ENCODE measurements at places on chromosomes 3 and 15. TPM values are rescaled to one million over a fixed set of nuclear protein-coding genes. Genes with fewer than 3 reads are reported as not detected.
A peak's percentile ranks its signal among the peaks of the same experiment; 100 is the strongest.

ADPRH gene
- 2.6 TPM for total RNA-seq

MESP2 gene
- not detected for total RNA-seq

C3orf20 gene
- 0.44 TPM for total RNA-seq

LRRC31 gene
- total RNA-seq, result not detected

WWTR1 gene
- 0.58 TPM for total RNA-seq

TTLL13 gene
- total RNA-seq, result 1.0 TPM

RETNLB gene
- not detected for total RNA-seq

ACTC1 gene
- not detected for total RNA-seq

GRAMD1C gene
- total RNA-seq, result 2.1 TPM

CADM2 gene
- total RNA-seq, result 0.55 TPM

CCDC9B gene
- total RNA-seq, result 1.4 TPM

- no peaks in the 10 kb centered on the region for H3K36me3 ChIP-seq
- no peak overlapping the region for H3K27ac ChIP-seq
- no peaks in the 10 kb centered on the region for H3K27me3 ChIP-seq
- peaks cover 4% of the 10 kb centered on the region for H3K4me1 ChIP-seq
Observed at GRCh38 chr15:63881431-63881830, 47.7 kb upstream of the HERC1 start.

GRCh38 chr3:109707617-109708016 lies 370.3 kb upstream of the DPPA4 start:
- no peaks in the 10 kb centered on the region for H3K4me1 ChIP-seq
- peaks cover 4% of the 10 kb centered on the region for H3K27me3 ChIP-seq
- no peak overlapping the region for H3K27ac ChIP-seq
- DNase-seq, result no peak
- H3K36me3 ChIP-seq, result no peaks in the 10 kb centered on the region

GRCh38 chr15:90667073-90667754 lies 49.9 kb upstream of the BLM start:
- H3K4me3 ChIP-seq, result peak overlapping the region; percentile 89
- H3K27me3 ChIP-seq, result peaks cover 11% of the 10 kb centered on the region
- no peak for DNase-seq

GRCh38 chr3:168616915-168617314 lies 521.2 kb upstream of the GOLIM4 start:
- no peak overlapping the region for H3K4me3 ChIP-seq
- H3K27me3 ChIP-seq, result no peaks in the 10 kb centered on the region
- no peak for DNase-seq
- H3K4me1 ChIP-seq, result no peaks in the 10 kb centered on the region
- no peaks in the 10 kb centered on the region for H3K36me3 ChIP-seq
- no peak overlapping the region for H3K27ac ChIP-seq

DNA sequence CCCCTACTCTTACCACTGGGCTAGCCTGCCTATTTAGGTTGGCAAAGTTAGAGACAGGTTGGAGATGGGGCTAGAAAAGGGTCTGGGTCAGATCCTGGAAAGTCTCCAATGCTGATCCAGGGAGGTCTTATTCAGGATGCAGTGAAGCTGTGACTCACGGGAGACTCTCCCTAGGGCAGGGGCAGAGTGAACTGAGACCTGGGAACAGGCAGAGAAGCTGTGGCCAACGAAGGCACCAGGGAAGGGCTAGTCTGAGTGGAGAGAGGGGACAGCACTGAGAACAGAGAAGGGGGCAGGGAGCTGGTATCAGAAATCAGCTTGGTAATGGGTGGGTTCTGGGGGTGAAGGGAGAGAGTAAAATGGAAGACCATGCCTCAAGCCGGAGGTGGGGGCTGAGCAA lies 2.2 kb downstream of the LTF start:
- H3K36me3 ChIP-seq, result peaks cover 6% of the 10 kb centered on the region
- H3K27ac ChIP-seq, result no peak overlapping the region
- DNase-seq, result no peak
- peaks cover 45% of the 10 kb centered on the region for H3K27me3 ChIP-seq
- peaks cover 5% of the 10 kb centered on the region for H3K4me1 ChIP-seq
- no peak overlapping the region for H3K4me3 ChIP-seq

DNA sequence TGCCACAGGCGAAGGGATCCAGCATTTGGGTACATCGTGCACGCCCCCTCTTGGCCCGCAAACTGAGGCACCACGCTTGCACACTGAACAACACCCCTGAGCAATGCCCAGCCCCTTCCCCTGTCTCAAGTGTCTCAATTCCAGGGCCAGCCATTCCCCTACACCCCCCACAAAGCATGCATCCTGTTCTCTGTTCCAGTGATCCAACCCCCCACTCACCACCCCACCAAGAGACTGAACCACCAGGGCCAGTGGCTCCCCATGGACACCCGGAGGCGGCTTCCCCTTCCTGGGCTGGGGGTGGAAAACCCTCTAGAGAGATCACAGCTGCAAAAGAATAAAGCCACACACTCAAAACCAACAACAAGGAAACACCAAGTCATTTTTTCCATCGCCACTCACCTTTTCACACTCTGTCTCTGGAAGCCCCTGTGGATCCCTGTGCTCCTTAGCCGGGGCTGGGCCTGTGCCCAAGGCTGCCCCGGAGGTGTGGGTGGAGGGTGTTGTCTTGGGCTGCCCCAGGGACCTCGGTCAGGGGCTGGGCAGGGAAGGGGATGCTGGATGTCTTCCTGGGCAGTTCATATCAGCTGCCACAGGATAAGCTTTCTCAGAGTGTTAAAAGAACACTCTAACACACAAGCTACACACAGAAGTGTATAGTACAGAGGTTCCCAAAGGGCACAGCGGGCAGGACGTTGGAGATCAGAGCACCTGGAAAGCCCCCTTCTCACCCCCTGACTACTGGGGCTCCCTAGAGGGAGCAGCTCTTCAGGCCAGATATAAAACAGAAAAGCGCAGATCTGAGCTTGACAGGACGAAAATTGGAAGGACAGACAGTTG lies 92.5 kb downstream of the CHSY1 start:
- no peak overlapping the region for H3K4me3 ChIP-seq
- H3K4me1 ChIP-seq, result peaks cover 1% of the 10 kb centered on the region
- H3K27ac ChIP-seq, result no peak overlapping the region
- peaks cover 10% of the 10 kb centered on the region for H3K36me3 ChIP-seq
- DNase-seq, result no peak

DNA sequence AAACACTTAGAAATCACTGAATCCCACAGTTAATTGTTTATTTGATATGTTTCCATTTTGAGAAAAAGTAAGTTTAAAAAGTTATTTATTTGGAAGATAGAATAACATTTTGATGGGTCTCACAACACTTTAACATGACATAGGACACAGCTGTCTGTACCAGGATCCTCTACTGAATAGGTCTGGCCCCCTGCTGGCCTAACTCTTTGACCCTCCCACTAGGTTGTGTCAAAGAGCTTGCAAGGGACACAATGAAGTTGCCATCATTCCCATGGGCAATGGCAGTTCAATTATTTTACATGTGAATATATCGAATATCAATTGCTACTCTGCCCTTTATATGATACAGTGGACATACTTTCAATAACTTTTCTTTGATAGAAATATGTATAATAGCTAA lies 138.9 kb downstream of the EPHA3 start:
- DNase-seq, result no peak
- H3K27ac ChIP-seq, result no peak overlapping the region
- no peaks in the 10 kb centered on the region for H3K36me3 ChIP-seq
- H3K27me3 ChIP-seq, result no peaks in the 10 kb centered on the region
- H3K4me1 ChIP-seq, result no peaks in the 10 kb centered on the region

GRCh38 chr15:83323296-83323711 lies 38.8 kb upstream of the BNC1 start:
- H3K4me1 ChIP-seq, result no peaks in the 10 kb centered on the region
- H3K27me3 ChIP-seq, result peaks cover 11% of the 10 kb centered on the region
- no peak overlapping the region for H3K27ac ChIP-seq
- no peak overlapping the region for H3K4me3 ChIP-seq
- DNase-seq, result no peak

GRCh38 chr3:42302924-42303634 lies 37.1 kb upstream of the CCK start:
- H3K27ac ChIP-seq, result peak overlapping the region; percentile 38
- no peak overlapping the region for H3K4me3 ChIP-seq
- DNase-seq, result no peak
- H3K4me1 ChIP-seq, result peaks cover 34% of the 10 kb centered on the region
- peaks cover 4% of the 10 kb centered on the region for H3K36me3 ChIP-seq
- H3K27me3 ChIP-seq, result no peaks in the 10 kb centered on the region

GRCh38 chr3:172643506-172644179 lies 67.2 kb downstream of the NCEH1 start:
- H3K27me3 ChIP-seq, result no peaks in the 10 kb centered on the region
- no peaks in the 10 kb centered on the region for H3K36me3 ChIP-seq
- no peak overlapping the region for H3K4me3 ChIP-seq
- DNase-seq, result no peak

GRCh38 chr3:168534761-168535160 lies 439.0 kb upstream of the GOLIM4 start:
- no peaks in the 10 kb centered on the region for H3K36me3 ChIP-seq
- H3K4me1 ChIP-seq, result no peaks in the 10 kb centered on the region
- no peak for DNase-seq
- H3K4me3 ChIP-seq, result no peak overlapping the region

DNA sequence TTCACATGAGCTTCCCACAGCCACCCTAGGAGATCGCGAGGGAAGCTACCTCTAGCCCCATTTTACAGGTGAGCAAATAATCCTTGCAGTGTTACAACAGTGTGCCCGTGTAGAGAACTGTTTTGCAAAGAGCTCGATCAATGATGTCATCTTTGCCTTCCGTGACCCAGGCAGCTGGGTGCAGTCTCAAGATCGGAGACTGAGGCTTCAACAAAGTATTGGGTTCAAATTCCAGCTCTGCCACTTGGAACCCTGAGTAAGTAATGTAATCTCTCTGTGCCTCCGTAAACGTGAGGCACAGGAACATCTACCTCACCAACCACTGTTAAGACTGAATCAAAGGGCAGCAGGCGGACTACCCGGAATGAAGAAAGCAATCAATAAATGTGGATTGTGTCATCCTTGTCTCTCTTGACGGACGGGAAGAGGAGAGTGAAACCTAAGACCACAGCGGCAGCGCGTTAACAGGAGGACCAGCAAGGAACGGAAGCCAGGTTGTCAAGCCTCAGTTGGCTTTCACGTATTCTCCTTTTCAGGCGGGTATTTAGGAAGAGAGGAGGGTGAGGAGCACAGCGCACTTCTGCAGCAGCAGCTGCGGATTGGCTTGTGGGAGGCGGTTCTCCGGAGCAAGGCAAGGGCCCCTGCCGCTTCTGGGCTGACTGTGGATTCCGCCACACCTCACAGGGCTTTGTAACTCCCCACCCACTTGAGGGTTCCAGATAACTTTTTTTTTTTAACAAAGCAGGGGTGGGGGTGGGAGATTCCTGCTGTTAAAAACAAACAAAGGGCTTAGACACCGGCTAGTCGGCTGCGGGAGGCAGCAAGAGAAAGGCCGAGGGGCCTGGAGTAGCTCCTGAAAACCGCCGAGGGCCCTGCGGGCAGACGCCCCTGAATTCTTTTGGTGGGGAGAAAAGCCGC lies 1.5 kb upstream of the SMAD3 start:
- peak overlapping the region; percentile 82 for H3K4me3 ChIP-seq
- H3K27ac ChIP-seq, result peak overlapping the region; percentile 66
- H3K27me3 ChIP-seq, result no peaks in the 10 kb centered on the region
- H3K36me3 ChIP-seq, result no peaks in the 10 kb centered on the region

GRCh38 chr15:38504680-38505467 lies 50.9 kb downstream of the FAM98B start:
- H3K27me3 ChIP-seq, result no peaks in the 10 kb centered on the region
- no peak for DNase-seq
- peaks cover 50% of the 10 kb centered on the region for H3K36me3 ChIP-seq
- no peak overlapping the region for H3K4me3 ChIP-seq

DNA sequence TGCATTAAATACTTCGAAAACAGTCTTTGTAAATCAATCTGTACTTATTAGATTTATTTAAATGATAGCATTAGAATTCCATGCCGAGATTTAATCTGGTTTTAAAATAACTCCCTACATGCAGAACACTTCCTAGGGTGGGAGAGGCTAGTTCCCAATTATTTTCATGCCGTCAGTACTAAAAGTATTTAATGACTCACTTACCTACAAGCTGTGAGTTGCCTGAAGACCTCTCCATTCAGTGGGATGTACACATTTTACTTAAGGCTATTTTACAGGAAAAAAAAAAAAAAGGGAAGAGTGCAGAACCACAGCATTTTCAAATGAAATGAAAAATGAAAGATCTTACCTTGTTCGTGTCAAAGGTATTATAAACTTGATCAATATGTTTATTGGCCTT lies 469 bp downstream of the GUCA1C start:
- H3K36me3 ChIP-seq, result no peaks in the 10 kb centered on the region
- DNase-seq, result no peak
- H3K4me1 ChIP-seq, result no peaks in the 10 kb centered on the region

DNA sequence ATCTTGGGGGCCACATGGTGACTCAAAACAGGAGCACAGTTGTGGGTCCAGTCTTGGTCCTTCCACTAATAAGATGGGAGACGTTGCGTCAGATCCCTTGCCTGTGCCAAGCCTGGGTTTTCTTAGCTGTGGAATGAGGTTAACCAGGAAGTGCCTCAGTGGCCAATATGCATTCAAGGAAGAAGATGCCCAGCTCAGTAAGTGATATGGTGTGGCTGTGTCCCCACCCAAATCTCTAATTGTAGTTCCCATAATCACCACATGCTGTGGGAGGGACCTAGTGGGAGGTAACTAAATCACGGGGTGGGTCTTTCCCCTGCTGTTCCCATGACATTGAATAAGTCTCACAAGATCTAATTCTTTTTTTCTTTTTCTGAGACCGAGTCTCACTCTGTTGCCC lies 6.4 kb downstream of the ALG1L2 start:
- no peak overlapping the region for H3K27ac ChIP-seq
- H3K36me3 ChIP-seq, result no peaks in the 10 kb centered on the region
- H3K4me3 ChIP-seq, result no peak overlapping the region
- H3K4me1 ChIP-seq, result peaks cover 1% of the 10 kb centered on the region

DNA sequence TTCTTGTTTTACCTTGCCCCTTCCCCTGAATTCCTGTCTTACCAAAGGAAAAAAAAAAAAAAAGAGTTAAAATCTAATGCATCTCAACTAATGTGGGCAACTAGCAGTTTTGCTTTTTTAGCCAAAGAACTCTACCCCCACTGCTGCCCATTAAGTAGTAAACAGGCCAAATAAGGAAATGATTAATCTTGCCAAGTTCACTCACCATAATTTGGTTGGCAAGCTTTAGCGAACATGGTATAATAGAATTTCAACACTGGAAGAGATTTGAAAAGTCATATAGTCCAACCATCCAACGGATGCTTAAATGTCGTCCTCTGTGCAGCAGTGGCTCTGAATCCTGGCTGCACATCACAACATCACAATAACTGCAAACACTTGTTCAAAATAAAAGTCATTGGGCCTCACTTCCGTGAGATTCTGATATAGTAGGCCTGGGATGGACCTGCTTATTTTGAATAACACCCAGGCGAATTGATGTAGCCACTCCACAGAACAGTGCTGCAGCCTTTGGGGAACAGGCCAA lies 142.0 kb upstream of the UBE2E1 start:
- no peak overlapping the region for H3K4me3 ChIP-seq
- peaks cover 35% of the 10 kb centered on the region for H3K4me1 ChIP-seq
- no peak for DNase-seq
- no peak overlapping the region for H3K27ac ChIP-seq
- no peaks in the 10 kb centered on the region for H3K27me3 ChIP-seq
- no peaks in the 10 kb centered on the region for H3K36me3 ChIP-seq

GRCh38 chr15:97547381-97547780 lies 413.1 kb upstream of the ARRDC4 start:
- H3K36me3 ChIP-seq, result no peaks in the 10 kb centered on the region
- no peaks in the 10 kb centered on the region for H3K27me3 ChIP-seq
- no peak overlapping the region for H3K27ac ChIP-seq
- H3K4me1 ChIP-seq, result no peaks in the 10 kb centered on the region
- H3K4me3 ChIP-seq, result no peak overlapping the region
- DNase-seq, result no peak

GRCh38 chr3:105195260-105195659 lies 171.4 kb upstream of the ALCAM start:
- no peak for DNase-seq
- no peaks in the 10 kb centered on the region for H3K4me1 ChIP-seq

Measured in naive thymus-derived CD8-positive, alpha-beta T cell (primary cell).